ENCODE measurements at places on chromosomes 11 and 22. TPM values are rescaled to one million over a fixed set of nuclear protein-coding genes. Genes with fewer than 3 reads are reported as not detected.

- no peak for DNase-seq
- H3K36me3 ChIP-seq, result no peaks in the 10 kb centered on the region
- no peak overlapping the region for H3K27ac ChIP-seq
- H3K4me3 ChIP-seq, result no peak overlapping the region
- no peaks in the 10 kb centered on the region for H3K4me1 ChIP-seq
Measured at GRCh38 chr22:34255042-34255441, 334.8 kb upstream of the LARGE1 start.

DNA sequence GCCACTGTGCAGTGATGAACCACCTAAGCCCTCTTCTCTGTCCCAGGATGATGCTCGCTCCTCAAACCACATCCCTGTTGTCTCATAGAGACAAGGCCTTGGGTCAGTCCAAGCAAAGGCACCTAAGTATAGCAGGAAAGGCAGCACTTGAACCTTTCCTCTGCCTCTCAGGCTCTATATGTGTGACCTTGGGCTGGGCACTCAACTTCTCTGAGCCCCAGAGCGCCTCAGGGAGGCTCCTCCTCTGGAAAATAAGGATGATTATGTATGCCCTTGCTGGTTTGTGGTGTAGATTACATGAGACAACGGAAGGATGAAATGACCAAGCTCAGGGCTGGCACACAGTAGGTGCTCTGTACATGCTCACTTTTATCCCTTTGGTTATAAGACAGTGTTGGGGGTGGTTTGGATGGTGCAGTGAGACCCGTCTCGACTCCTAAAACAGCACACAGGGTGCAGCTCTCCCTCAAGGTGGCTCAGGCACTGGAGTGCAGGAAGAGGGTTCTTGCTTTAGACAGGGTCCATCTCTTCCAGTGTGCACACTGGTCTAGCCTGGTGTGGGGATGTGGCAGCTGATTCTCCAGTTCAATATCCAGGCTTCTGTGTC, 40.2 kb upstream of the ACCSL start:
- peaks cover 32% of the 10 kb centered on the region for H3K4me1 ChIP-seq
- H3K27me3 ChIP-seq, result peaks cover 8% of the 10 kb centered on the region
- H3K36me3 ChIP-seq, result no peaks in the 10 kb centered on the region
- peak; percentile 27 for DNase-seq

- H3K27ac ChIP-seq, result no peak overlapping the region
- no peaks in the 10 kb centered on the region for H3K36me3 ChIP-seq
- no peaks in the 10 kb centered on the region for H3K4me1 ChIP-seq
- no peak for DNase-seq
- H3K4me3 ChIP-seq, result no peak overlapping the region
- H3K27me3 ChIP-seq, result peaks cover 12% of the 10 kb centered on the region
Measured at GRCh38 chr11:69908511-69909220, 89.5 kb upstream of the FGF3 start.

HTR3A gene
- total RNA-seq, result 0.27 TPM

GUCY1A2 gene
- total RNA-seq, result 13.2 TPM

VPREB3 gene
- total RNA-seq, result not detected

GRCh38 chr11:107011977-107012376, 6.3 kb downstream of the GUCY1A2 start:
- no peak overlapping the region for H3K4me3 ChIP-seq
- peaks cover 12% of the 10 kb centered on the region for H3K27me3 ChIP-seq
- peaks cover under 1% of the 10 kb centered on the region for H3K4me1 ChIP-seq
- H3K27ac ChIP-seq, result no peak overlapping the region
- peaks cover 3% of the 10 kb centered on the region for H3K36me3 ChIP-seq

DNA sequence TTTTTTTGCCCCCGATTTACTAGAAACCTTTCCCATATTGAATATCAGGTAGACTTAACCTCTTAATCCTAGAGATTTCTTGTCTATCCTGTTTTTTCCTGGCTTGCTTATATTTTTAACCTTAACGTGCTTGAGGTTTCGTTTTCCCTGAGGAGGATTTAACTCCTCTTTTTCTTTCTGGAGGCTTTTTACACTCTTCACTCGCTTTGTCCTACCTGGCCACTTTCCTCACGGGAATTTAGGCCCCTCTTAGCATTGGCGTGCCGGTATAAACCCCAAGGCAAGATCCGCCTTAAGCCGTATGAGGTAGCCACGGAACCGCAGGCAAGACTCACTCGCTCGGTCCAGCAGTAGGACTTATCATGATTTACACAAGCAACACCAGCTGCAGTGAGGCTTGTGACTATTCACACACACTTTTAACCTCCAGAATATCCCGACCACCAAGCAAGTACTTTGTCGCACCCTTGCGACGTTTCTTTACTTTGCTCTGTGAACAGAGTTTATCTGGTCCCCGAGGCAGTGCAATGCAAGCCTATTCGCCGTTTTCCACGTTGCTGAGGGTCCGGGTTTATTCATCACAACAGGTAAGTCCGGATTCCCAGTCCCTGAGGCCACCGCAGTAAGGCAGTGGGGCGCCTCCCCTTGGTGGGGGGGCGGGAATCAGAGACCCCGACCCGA, 20.6 kb upstream of the ALDH3B2 start:
- no peaks in the 10 kb centered on the region for H3K36me3 ChIP-seq
- no peak overlapping the region for H3K4me3 ChIP-seq
- H3K4me1 ChIP-seq, result peaks cover 1% of the 10 kb centered on the region
- no peak overlapping the region for H3K27ac ChIP-seq
- H3K27me3 ChIP-seq, result no peaks in the 10 kb centered on the region

DNA sequence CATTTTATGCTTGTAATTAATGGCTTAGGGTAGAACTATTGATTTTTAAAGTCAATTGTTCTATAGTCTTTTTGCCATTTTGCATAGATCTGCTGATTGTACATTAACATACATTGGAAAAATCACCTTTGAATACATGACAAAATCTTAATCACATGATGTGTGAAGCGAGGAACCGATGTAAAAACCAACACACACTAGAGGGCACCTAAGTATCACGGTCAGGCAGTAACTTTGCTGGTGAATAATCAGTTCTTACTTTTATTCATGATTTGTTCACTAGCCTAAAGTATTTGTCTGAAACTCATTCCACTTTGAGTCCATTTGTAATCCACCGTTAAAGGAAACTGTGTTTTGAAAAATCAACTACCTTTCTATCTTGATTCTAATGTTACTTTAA, 28.2 kb downstream of the JHY start:
- H3K4me3 ChIP-seq, result no peak overlapping the region
- no peaks in the 10 kb centered on the region for H3K36me3 ChIP-seq
- H3K27ac ChIP-seq, result no peak overlapping the region

GRCh38 chr11:64284962-64285884, at the start of gene GPR137:
Gene GPR137 (plus strand): TSS chr11:64285848. CDS start chr11:64286525, 677 bp downstream.
- DNase-seq, result peak; percentile 93
- H3K27ac ChIP-seq, result peak within 1 kb of the TSS; percentile 88
- H3K4me1 ChIP-seq, result peaks cover 13% of the 10 kb centered on the region
- peak within 1 kb of the TSS; percentile 87 for H3K4me3 ChIP-seq
- peaks cover 12% of the 10 kb centered on the region for H3K36me3 ChIP-seq

DNA sequence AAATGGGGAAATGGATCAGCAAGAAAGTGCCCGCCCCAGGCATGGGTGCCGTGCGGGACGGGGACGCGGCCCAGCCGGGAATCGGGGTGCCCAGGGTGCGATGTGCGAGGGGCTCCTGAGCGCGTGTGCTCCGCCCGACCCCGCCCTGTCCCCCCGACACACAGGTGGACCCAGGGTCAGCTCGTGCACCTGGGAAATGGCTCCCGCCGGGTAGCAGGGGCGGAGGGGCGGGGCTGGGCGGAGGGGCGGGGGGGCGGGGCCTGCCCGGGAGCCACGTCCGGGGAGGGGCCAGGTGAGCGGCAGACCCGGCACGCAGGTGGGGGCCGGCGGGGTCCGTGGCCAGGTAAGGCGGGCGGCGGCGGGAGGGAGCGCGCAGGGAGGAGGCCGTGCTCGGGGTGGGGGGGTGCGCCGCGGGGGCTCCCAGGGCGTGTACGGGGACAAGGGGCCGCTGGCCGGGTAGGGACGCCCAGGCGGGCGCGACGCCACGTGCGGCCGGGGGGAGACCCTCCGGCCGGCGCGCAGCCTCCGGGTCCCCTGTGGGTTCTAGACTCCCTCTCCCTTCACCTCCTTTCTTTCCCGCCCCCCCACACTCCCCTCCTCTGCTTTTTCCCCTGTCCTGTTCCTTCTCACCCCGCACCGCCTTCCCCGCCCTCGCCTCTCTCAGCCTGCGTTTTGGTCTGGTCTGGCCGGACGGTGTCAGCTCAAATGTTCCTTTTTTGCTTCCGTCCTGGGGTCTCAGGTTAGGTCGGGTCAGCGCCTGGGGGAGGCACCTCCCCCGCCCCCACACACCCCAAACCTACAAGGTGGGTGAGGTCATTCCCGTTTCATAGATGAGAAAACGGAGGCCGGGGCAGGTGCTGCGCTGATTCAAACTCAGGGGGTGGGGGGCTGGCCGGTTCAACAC, at the start of gene ARHGAP8:
Gene ARHGAP8, plus strand, starts transcription at position 291 of the 904 bp plus-strand sequence. CDS start 33,953 bp downstream, outside the sequence.
- H3K27me3 ChIP-seq, result peaks cover 11% of the 10 kb centered on the region
- no peak for DNase-seq
- H3K4me3 ChIP-seq, result peak within 1 kb of the TSS; percentile 86

TRIM22 gene
- total RNA-seq, result 27.4 TPM

- peaks cover 5% of the 10 kb centered on the region for H3K4me1 ChIP-seq
- no peak overlapping the region for H3K4me3 ChIP-seq
- no peak overlapping the region for H3K27ac ChIP-seq
- no peaks in the 10 kb centered on the region for H3K36me3 ChIP-seq
- no peak for DNase-seq
Measured at GRCh38 chr11:75190652-75191329, 39.9 kb downstream of the SLCO2B1 start.

DNA sequence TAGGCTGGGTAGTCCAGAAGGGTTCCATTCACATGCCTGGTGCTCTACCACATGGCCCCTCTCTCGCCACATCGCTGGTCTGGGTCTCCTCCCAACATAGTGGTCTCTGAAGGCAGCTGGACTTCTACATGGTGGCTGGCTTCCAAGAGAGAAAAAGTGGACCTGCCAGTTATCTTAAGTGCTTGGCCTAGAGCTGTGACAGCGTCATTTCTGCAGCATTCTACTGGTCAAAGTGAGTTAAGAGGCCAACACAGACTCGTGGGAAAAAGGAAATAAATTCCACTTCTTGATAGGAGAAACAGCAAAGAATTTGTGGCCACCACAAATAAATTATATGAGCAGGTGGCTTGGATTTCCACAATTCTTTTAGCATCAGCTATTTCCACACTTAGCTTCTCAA, 21.0 kb upstream of the BARX2 start:
- H3K36me3 ChIP-seq, result no peaks in the 10 kb centered on the region
- H3K4me3 ChIP-seq, result no peak overlapping the region
- no peak for DNase-seq
- H3K27ac ChIP-seq, result no peak overlapping the region
- peaks cover 10% of the 10 kb centered on the region for H3K27me3 ChIP-seq
- no peaks in the 10 kb centered on the region for H3K4me1 ChIP-seq

FZD4 gene
- 11.9 TPM for total RNA-seq

DNA sequence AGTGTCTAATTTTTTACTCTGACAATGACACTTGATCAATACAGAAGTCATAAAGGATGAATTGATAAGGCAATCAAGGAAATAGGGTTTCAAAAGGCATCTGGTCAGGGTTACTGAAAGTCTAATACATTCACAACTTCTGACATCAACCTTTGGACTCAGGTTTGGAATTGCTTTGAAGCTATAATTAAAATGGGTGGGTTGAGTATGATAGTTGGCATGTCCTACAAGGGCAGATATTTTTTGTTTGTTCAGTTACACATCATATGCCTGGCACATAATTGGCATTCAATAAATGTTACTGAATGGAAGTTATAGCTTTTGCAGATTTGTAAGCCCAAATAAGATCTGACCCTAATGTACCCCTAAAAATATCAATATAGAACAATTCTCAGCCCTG, 7.3 kb upstream of the FUT4 start:
- no peak overlapping the region for H3K27ac ChIP-seq
- no peaks in the 10 kb centered on the region for H3K36me3 ChIP-seq
- H3K4me3 ChIP-seq, result no peak overlapping the region
- no peaks in the 10 kb centered on the region for H3K4me1 ChIP-seq
- DNase-seq, result no peak

PAX6 gene
- 23.8 TPM for total RNA-seq

DNA sequence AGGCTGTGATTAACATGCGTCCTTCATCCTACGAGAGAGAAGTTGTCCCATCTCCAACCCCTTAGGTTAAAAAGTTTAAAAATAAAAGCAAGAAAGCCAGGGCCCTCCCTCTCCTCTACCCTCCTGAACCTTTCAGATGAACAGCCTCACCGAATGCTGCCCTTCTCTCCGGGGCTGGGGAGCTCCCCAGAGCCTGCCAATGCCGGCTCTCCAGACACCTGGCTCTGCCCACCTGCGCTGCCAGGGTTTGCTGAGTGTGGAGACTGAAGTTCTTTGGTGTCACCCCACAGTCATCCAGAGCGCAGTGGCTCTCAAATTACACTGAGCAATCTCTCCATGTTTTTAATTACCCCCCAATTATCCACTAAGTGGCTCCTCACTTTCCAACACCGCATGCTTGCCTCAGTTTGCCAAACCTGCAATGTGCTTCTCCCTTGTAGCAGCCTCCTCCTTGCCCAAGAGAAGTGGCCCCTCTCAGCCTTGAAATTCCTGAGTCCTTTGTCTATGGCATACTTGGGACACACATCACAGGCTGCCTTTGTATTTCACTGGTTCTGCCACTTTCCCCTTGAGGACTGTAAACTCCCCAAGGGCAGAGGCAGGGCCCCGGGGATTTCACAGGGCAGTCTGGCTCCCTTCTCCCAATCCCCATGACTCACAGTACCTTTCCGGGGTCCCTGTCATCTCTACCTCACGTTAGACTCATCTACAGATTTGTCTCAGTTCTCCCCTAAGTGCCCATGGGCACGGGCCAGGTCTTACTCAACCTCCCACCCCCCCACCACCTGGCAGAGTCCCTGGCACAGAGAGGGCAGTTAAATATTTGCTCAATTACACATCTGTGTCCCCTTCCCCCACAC, 2.0 kb downstream of the MYH9 start:
- no peaks in the 10 kb centered on the region for H3K27me3 ChIP-seq
- peak overlapping the region; percentile 96 for H3K27ac ChIP-seq
- no peak for DNase-seq
- peaks cover 29% of the 10 kb centered on the region for H3K4me1 ChIP-seq

DENND5A gene
- total RNA-seq, result 76.0 TPM

DNA sequence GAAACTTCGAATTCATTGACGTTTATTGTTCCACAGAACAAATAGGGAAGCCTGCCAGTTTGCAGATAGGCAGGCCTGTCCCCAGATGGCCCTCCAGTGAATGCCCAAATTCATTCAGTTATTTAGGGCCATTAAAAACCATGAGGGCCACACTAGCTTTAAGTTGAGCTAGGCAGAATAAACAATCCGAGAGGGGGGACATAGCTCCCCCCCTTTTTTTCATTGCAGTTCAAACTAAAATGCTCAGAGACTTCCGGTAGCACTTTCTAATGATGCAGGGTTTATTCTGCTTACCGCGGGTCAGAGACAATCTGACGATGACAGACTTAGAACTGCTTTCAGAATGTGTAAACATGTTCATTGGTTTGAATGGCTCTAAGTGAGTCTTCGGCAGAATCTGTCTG, 72.0 kb downstream of the ZBTB16 start:
- no peak overlapping the region for H3K27ac ChIP-seq
- peaks cover 39% of the 10 kb centered on the region for H3K4me1 ChIP-seq
- H3K36me3 ChIP-seq, result no peaks in the 10 kb centered on the region
- H3K27me3 ChIP-seq, result peaks cover 78% of the 10 kb centered on the region
- no peak for DNase-seq

Data from type B pancreatic cell (in vitro differentiated cells).